SK-N-DZ (cell line): ENCODE measurements at places on chromosomes 5 and 9.

DNA sequence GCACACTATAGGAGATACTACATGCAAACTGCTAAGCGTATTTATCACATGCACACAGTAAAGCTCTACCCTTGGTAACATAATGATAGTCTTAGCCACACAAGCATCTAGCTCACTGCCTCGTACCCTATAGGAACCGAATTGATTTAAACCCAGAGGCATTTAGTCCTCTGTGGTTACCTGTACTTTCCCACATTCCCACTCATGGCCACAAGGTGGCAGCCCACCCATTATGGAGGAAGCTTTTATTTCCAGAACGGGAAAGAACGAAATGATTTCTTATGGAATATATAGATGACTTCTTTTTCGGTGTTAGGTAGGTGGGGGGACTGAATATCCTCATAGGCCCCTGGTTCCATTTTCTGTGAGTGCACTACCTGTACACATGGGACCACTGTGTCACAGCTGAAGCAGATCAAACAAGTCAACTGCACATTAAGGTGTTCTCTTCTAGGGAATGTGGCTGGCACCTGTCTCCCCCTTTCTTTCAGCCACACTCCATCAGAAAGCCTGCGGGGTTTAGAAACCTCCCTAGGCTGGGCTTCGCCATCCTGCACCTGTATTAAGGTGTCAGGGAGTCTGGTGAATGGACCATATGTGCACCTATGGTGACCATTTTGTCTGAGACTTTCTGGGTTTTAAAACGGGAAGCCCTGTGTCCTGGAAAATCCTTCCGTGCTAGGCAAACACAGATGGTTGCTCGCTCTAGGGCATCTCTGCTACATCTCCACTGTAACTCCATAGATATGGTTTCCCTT, 313.2 kb downstream of the SLIT3 start:
- peak; percentile 79 for DNase-seq

DNA sequence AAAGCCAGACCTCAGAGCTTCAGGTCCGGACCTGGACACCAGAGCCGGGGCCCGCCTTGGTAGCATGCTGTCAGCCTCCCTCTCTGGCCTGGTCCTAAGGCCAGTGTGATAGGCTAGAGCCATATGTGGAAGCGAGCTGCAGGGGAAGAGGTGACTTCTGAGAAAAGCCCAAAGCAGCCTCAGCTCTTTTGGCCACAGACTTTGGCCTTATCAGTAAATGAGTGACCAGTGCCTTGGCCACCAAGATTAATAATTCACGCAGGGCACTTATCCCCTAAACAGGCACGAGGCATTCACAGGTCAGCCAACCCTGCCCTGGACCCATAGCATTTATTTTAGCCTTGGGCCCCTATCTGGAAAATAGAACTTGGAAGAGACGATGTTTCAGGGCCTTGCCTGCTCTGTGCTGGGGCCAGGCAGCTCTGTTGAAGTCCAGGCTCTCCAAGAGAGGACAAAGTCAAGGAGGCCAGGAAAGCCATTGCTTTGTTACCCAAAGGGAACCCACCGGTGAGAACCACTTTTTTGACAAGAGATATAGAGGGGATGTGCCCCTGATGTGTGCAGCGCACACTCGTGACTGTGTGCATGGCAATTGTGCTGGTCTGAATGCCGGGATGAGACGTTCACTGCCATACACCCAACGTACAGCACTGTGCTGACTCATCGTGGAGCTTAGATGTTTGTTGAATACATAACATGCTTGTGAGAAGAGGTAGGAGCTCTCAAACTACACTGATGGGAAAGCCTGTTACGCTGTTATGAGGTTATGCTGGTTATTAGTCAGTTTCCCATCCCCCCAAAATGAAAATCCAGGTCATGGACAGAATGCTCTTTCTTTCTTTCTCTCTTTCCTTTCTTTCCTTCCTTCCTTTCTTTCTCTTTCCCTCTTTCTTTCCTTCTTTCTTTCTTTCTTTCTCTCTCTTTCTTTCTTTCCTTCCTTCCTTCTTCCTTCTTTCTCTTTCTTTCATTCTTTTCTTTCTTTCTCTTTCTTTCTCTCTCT, 5.0 kb upstream of the SLC34A1 start:
- DNase-seq, result no peak

DNA sequence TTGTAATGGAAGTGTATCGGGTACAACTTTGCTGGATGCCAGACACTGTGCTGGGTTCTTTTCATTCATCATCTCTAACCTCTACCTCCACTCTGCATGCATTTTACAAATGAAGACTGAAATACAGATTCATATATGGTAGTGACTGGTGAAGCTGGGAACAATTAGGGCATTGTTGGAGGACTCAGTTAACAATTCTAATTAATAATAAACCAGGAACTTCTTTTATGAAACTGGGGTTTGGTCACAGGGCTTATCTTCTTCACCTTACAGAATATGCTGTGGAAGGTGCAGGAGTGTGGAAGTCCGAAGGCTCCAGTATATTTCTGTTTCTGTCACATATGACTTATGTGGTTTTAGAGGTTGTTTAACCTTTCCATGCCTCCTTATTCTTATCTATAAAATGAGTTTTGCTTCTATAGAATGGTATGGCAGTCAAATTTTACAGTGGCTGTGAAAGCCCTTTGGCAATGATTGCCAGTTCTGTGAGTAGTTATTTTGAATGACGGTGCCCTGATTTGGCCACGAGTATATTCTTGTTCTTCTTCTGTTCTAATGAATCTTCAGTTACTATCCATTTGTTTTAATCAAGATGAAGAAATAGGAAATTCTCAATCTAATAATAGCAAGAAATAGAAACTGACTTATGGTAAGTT, 284.7 kb downstream of the GABRB2 start:
- DNase-seq, result no peak

DNA sequence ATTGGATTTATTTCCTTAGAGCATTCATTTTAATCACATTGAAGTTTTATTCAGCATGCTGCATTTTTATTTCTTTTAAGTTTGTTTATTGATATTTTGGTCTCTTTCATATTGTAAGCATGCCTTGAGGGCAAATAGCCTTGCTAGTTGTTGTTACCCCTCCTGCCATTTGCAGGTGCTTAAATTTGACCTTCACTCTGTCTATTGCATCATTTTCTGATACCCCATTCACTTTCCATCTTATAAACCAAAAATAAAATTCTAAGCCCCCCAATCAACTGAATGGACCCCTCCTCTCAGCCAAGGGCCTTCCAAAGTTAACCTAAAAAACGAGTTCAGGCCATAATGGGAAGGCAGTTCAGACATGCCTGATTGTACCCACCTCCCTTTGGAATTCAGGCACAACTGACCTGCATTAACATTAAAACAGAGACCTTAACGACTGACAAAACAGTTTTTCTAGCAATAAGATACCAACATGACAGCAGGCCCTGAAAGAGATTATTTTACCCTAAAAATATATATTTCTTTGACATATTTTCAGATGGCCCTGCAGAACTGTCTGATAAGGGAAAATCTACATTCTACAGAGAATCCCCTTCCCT, 32.1 kb downstream of the TARS1 start:
- no peak for DNase-seq

GRCh38 chr9:108456903-108457302, 398.9 kb downstream of the ACTL7B start:
- DNase-seq, result no peak

GRCh38 chr9:136084063-136084944, 10.8 kb downstream of the NACC2 start:
- no peak for DNase-seq

GRCh38 chr9:107698779-107699178, 209.2 kb upstream of the KLF4 start:
- DNase-seq, result no peak

- no peak for DNase-seq
These were observed 548 bp downstream of the CDC14B start for GRCh38 chr9:96619124-96619465.

DNA sequence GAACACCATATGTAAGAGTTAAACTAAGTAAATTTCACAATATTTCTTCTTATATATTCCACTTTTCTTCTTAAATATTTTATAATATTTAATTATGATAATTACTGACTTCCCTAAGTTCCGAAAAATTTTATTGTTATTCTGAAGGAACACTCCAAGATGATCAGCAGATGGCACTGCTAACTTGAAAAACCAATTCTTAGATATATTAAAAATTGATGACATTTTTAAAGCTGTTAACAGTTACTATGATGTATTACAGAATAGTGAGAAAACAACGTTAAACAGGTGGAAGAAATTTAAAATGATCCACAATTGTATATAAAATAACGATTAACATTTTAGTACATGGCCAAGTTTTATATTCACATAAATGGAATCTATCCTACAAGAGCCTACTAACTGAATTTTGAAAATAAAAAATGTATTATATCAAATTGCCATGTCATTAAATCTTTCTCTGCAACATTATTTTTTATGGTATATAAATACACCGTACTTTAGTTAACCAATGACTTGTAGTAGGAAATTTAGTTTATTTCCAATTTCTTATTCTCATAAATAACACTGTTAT, 30.1 kb upstream of the MUSK start:
- no peak for DNase-seq

DNA sequence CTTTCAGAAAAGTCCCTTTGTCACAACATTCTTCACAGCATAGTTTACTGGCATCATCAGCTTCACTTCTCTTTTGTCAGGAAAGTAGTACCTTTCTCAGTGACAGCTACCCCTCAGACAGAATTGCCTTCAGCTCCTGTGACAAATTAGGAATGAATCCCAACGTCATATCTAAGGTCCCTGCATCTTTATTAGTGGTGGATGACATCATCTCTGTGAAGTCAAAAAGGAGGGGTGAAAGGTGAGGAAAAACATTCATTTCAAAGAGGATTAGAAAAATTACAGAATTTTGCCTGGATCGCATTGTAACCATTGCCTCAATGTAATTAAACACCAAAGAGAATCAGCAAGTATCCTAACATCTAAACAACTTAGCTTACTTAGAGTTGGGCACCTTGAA, 7.9 kb upstream of the INSL6 start:
- no peak for DNase-seq

- no peak for DNase-seq
These were observed 9.2 kb downstream of the PTPN3 start for GRCh38 chr9:109488791-109489492.

DNA sequence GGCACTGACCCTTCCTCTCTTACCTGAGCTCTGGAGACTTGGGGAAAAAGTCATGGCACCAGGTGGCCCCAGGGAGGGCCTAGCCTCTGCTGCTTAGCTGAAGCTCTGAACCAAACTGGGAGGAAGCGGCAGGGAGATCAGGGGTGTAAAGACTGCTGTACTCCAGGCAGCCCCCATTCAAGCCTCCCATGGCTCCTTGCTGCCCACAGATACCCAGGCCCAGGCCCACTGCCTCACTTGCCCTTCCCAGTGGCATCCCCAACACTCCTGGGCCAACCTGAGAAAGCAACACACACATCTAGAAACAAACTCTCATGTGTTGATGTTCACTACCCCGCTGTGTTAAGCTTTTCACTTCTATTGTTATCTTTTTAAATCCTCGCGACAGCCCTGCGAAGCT, 151.6 kb downstream of the C5orf15 start:
- DNase-seq, result no peak

DNA sequence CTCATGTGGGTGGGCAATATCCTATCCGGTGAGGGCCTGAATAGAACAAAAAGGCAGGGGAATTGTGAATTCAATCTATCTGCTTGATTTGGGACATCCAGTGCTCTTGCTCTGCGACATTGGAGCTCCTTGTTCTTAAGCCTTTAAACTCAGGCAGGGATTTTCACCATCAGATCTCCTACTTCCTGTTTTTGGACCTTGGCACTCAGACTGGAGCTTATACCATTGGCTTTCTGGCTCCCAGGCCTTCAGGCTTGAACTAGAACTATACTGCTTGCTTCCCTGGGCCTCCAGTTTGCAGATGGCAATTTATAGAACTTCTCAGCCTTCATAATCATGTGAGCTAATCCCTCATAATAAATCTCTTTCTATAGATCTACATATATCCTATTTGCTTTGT, 134.3 kb upstream of the CLINT1 start:
- DNase-seq, result no peak

GRCh38 chr9:128862401-128862851, 19.3 kb downstream of the KYAT1 start:
- DNase-seq, result no peak

GRCh38 chr9:20353931-20354652, 268.2 kb downstream of the MLLT3 start:
- no peak for DNase-seq

DNA sequence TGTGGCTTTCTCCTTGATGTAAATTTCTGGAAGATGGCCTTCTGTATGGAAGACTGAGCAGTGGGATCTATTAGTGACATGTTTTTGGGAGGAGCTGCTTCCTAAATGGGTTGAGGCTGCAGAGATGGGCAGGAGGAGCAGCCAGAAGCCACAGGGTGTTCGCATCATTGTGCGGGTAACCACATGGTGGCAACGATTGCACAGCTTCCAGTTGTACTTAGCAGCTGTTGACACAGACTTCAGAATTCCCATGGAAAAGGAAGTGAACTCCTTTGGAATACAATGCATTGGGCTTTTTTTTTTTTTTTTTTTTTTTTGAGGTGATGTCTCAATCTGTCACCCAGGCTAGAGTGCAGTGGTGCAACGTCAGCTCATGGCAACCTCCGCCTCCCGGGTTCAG, 297.3 kb downstream of the NR3C1 start:
- DNase-seq, result peak; percentile 51

GRCh38 chr5:147530530-147531389, 20.9 kb upstream of the DPYSL3 start:
- DNase-seq, result no peak

DNA sequence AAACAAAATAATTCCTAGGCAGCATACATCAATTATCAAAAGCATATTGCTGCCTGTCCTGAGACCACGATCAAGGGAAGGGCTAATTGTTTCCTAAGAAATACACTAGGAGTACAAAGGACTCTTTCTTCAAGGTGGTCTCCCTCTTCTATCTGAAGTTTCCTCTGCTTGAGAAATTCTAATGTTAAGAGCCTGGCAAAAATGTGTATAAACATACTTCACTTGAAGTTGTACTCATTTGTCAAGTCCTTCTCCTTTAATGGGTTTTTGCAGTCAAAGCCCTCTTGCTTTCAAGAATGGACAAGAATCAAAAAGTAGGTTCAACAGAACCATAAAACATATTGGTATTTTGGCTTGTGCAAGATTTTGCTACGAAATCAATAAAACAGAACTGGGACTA, 31.1 kb downstream of the UBTD2 start:
- DNase-seq, result no peak

DNA sequence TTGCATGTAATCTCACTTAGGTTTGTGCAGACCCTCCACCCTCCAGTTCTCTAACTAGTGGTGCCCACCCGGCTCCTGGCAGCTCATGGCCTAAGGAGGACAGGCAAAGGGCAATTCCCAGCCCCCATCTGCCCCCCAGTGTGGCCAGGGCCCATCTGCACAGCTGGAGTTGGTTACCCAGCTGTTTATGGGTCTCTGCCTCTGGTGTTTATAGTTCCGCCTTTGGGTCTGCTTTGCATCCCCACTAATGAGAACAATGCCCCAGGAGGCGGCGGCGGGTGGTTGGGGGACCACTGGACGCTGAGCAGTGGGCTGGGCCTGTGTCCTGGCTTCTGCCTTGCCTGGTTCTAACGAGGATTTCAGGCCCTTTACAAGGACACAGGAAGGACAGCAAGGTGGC, 62.4 kb downstream of the NDST1 start:
- DNase-seq, result no peak
